GM23248 (cell line): ENCODE measurements at places on chromosomes 2 and 18. TPM values are rescaled to one million over a fixed set of nuclear protein-coding genes. Genes with fewer than 3 reads are reported as not detected.

MZT2B gene
- 126 and 129 TPM in 2 replicates for total RNA-seq

DNPEP gene
- 79.8 and 84.5 TPM in 2 replicates for total RNA-seq

CXCR1 gene
- not detected in 2 replicates for total RNA-seq

TET3 gene
- 2.9 and 4.3 TPM in 2 replicates for total RNA-seq

DES gene
- total RNA-seq: 0.51 and 2.7 TPM in 2 replicates

DNA sequence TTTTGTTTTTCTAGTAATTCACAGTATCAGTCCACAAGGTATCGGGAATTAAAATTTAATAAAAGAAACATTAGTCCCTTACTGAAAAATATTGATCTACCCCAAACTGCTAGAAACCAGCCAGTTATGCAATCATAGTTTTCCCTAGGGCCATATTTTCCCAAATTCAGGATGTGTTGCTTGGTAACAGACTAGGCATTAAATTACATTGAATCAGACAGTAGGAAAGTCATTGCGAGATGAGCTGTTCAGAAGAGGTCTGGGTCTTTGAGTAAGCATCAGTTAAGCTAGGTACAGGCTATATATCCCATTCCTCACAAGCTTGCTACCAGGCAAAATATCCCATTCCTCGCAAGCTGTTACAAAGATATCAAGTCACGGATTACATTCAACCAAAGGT is 123.0 kb upstream of the CCDC150 start:
- H3K4me1 ChIP-seq: peaks cover under 1% of the 10 kb centered on the region; the same call in 1 of the 2 replicates
- H3K4me3 ChIP-seq: no peak overlapping the region
- DNase-seq: peak; percentile 22
- H3K27me3 ChIP-seq: no peaks in the 10 kb centered on the region
- no peak overlapping the region for H3K27ac ChIP-seq

DNA sequence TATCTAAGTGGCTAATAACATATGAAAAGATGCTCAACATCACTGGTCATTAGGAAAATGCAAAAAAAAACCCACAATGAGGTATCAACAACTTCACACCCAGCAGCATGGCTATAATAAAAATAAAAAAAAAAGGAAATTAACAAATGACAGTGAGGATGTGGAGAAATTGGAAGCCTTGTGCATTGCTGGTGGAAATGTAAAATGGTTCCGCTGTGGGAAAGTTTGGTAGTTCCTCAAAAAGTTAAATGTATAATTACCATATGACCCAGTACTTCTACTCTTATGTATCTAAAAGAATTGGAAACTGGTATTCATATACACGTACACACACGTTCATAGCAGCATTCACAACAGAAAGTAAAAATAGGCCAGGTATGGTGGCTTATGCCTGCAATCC is 15.5 kb upstream of the CACNB4 start:
- no peak overlapping the region for H3K27ac ChIP-seq
- H3K27me3 ChIP-seq: no peaks in the 10 kb centered on the region
- H3K36me3 ChIP-seq: no peaks in the 10 kb centered on the region; the same call in 1 of the 2 replicates
- H3K4me1 ChIP-seq: no peaks in the 10 kb centered on the region; the same call in 1 of the 2 replicates
- no peak for DNase-seq

- H3K4me1 ChIP-seq: peaks cover 34% of the 10 kb centered on the region
Measured at GRCh38 chr2:101776172-101777043, 78.9 kb downstream of the MAP4K4 start.

GRCh38 chr2:98118161-98118560 is 31.2 kb downstream of the VWA3B start:
- DNase-seq: peak; percentile 13
- no peak overlapping the region for H3K4me3 ChIP-seq
- H3K4me1 ChIP-seq: no peaks in the 10 kb centered on the region

DNA sequence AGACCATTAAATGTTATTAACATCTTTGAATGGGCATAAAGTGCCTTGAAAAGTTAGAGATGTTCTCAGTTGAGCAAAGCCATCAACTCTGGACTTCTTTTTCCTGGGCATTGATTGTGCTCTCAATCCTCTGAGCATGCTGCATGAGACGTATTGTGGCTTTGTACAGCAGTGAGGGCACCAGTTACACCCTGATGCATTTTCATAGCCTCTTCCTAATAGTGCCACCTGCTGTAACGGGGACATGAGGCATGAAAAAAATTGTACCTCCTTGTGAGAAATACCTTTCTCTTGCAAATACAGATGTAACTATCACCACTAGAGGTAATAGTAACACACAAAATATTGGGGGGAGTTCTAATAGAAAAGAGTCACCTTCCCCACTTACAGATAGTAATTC is 697.5 kb downstream of the TMEM182 start:
- no peaks in the 10 kb centered on the region for H3K36me3 ChIP-seq
- no peaks in the 10 kb centered on the region for H3K4me1 ChIP-seq
- no peak overlapping the region for H3K4me3 ChIP-seq

DNA sequence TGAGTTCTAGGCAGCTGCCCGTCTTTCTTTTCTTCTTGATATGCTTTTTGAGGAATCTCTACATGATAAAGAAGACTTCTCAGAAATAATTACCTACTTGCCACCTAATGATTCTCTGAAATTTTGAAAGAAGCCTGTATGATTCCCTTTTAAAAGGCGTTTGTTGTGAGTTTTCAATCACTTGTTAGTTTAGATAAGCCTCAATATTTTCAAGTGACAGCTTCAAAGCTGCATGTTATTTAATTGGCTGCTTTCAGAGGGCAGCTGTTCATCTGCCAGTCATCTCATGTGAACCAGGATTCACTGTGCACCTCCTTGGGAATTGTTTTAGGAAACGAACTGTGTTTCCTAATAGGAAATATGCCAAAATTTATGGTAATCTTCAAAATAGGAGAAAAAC is 938.1 kb downstream of the CPS1 start:
- DNase-seq: no peak
- H3K4me3 ChIP-seq: no peak overlapping the region
- no peaks in the 10 kb centered on the region for H3K4me1 ChIP-seq
- H3K27ac ChIP-seq: no peak overlapping the region
- no peaks in the 10 kb centered on the region for H3K36me3 ChIP-seq

- DNase-seq: no peak
- H3K27me3 ChIP-seq: no peaks in the 10 kb centered on the region
- H3K4me3 ChIP-seq: no peak overlapping the region
- no peaks in the 10 kb centered on the region for H3K36me3 ChIP-seq
Measured at GRCh38 chr2:88602022-88602421, 25.2 kb downstream of the EIF2AK3 start.

DNA sequence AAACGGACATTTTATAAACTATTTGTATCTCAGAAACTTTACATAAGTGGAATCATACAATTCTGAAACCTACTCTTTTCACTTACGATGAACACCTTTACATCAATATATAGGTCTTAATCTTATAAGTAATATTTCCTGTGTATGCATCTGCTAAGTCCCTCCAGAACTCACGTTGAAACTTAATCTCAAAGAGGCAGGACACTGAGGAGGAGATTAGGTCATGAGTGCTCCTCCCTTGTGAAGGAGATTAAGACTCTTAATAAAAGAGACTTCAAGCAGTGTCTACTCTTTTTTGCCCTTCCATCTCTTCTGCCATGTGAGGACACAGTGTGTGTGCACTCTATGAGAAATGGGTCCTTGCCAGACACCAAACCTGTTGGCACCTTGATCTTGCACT is 94.7 kb upstream of the CDKL4 start:
- H3K4me1 ChIP-seq: peaks cover 4% of the 10 kb centered on the region
- H3K27me3 ChIP-seq: no peaks in the 10 kb centered on the region
- H3K36me3 ChIP-seq: no peaks in the 10 kb centered on the region
- DNase-seq: no peak
